ENCODE measurements at places on chromosomes 13 and 19. TPM values are rescaled to one million over a fixed set of nuclear protein-coding genes. Genes with fewer than 3 reads are reported as not detected.

Gene ZNF626
- 17.6 TPM for total RNA-seq

DNA sequence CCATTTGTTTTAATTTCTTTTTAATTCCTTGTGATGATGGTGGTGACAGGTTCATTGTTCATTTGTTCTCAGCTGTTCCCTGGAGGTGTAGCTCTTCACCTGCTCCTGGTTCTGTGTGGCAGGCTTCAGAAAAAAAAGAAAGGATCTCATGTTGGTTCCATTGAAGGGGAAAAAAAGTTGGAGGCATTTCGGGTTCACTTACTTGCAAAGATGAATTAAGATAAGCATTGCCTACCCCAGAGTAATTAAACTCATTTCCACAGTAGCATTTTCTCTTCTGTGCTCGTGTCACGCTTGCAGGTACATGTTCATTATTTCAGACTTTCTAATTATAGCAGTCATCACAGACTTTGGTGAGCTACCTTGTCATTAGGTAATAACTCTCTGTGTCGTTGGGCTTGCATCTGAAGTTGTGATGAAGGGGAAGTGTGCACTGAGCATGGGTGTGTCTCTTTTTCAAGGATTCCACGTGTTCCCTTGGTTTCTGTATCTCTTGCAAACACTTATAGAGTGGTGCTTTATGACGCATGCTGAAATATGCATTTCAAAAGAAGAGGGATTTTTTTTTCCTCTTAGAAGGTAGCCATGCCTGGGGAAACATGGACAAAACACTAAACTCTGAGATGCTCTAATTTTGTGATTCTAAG lies 69.1 kb downstream of the MTUS2 start:
- no peak for DNase-seq

Gene CDC42EP5
- total RNA-seq: not detected

Gene GPC6
- total RNA-seq: not detected
